ENCODE measurements at places on chromosomes 2 and 18.

- no peak for DNase-seq
These were observed 125.6 kb upstream of the DLX2 start for GRCh38 chr2:172228177-172228808.

DNA sequence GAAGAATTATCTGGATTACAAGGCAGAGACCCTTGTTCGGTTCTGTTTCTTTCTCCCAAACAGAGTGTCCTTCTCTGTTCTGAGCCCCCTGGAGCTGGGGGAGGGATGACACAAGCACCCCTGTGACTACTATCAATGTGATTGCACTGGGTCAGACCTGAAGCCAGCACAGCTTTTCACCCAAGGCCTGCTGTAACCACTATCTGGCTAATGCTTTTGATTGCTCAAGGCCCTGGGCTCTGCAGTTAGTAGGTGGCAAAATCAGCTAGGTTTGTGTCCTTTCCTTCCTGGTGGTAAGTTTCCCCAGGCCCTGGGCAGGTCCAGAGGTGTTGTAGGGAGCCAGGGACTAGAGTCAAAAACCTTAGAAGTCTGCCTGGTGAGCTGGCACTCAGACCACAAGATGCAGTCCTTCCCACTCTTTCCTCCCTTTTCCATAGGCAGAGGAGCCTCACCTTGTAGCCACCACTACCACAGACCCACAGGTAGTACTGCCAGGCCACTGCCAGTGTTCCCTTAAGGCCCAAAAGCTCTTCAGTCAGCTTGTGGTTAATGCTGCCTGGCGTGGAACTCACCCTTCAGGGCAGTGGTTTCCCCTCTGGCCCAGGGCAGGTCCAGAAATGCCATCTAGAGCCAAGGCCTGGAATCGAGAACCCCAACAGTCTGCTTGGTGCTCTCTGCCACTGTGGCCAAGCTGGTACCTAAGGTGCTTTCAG is 83.0 kb downstream of the FAM117B start:
- no peak for DNase-seq

DNA sequence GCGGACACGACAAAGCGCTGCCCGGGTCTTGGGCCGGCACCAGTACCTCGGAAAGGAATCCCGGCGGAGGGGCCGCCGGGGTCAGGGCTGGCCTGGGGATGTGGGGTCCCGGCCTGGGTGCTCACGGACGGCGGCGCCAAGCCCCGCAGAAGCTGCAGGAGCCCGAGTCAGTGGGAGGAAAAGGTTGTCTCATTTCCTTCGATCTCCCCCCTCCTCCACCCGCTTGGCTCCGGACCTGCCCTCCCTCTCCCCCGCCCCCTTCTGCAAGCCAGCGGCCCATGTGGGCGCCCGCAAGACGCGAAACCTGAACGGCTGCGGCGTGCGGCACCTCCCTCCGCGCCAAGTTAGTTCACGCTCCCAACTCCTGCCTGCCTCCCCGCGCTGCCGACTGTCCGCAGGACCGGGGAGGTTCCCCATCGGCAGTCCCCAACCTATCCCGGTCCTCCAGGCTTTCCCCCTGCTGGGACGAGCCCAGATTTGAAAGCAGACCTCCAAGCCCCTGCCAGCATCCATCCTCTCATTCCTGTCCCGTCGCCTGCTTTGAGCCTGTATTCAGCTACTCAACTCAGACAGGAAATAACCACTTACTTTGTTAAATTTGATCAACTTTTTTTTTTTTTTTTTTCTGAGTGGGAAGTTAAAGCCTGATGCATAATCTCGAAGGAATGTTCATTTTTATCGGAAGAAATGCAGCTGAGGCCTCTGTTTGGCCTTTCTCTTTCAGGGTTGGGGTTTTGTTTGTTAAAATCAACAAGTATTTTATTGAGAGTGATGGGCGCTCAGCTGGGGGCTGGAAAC is at the start of gene EVA1A:
Gene EVA1A, minus strand, starts transcription at position 172 of the 798 bp plus-strand sequence. CDS start 42,799 bp downstream, outside the sequence.
- peak; percentile 22 for DNase-seq

- DNase-seq, result no peak
These were observed 28.8 kb downstream of the SALL3 start for GRCh38 chr18:79008356-79008940.

GRCh38 chr18:48111587-48111986 is 181.1 kb upstream of the SMAD2 start:
- DNase-seq, result no peak

GRCh38 chr2:181526014-181526413 is 68.8 kb downstream of the ITGA4 start:
- DNase-seq, result no peak

DNA sequence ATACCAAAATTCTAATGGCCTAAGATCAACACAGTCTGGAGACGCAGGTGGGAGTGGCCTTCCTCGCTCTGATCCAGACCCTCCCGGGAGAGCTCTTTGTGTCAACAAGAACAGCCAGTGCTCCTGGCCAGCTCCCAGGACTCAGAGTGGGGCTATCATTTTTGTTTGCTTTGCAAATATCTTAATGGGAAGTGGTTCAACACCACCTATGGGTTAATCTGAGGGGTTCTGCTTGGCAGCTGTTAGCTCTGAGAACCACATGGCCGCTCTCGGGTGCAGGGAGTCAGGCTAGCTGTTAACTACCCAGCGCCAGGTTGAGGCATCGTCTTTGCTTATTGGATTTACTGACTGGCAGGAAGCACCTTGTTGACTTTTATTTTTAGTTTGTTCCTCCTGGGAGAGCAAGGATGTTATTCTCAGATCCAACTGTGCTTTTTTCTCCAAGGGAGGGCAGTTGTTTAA is 184.8 kb upstream of the SP5 start:
- DNase-seq, result no peak

- DNase-seq, result no peak
These were observed 25.5 kb downstream of the RBM44 start for GRCh38 chr2:237824085-237824484.

DNA sequence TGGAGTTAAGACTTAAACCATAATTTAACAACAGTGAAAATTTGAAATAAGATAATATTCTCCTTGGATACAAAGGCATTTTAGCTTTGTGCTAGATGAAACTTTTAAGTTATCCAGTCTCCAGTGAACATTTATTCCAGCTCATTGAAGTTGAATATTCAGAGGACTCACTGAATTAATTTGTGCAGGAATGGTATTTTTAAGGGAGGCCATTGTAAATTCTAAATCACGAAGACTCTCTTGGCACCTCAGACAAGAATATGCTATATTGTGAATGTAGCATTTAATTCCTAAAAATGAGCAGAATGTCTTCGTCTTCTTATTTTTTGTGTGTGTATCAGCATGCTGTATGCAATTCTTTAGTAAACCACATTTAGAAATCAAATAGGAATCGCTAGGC is 731.7 kb upstream of the RAB6C start:
- no peak for DNase-seq

DNA sequence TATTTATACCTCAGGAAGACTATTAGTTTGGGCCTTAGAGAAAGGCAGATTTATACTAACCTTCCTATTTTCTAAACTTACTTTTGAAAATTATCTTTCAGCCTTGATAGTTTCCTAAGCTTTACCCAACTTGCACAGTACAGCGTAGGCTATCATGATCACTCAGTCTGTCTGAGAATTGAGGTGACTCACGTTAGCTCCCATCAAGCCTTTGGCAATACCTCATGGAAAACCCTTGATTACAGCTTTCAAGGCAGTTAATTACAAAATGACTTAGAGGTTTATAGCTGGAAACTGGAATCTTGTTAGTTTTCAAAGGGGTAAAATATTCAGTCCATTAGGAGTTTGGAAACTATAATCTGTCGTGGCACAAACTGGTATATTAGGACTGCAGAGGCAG is 26.4 kb upstream of the ARMC9 start:
- no peak for DNase-seq

GRCh38 chr2:69624131-69624530 is 19.4 kb downstream of the AAK1 start:
- no peak for DNase-seq

DNA sequence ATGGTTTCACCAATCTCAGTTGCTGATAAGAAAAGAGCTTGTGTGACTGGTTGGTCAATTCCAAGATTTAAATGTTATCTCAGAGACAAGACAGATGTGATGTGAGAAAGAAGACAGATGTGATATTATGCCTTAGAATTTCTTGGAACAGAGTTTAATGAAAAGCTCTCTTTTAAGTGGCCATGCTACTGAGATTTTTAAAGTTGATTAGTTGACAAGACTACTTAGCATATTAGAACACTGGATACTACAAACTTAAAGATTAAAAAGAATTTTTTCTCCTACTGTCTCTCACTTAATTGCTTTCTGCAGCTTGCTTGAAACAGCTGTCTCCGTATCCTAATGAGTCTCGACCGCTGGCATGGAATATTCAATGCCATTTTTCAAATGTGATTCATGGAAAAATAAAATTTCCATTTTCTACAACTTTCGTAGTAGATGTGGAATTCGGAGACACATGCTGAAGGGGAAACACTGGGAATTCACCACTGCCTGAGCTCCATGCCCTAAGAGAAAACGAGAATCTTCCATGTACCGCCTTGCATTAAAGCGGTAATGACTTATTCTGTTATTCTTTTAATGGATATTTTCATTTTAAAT is 634.2 kb upstream of the SETBP1 start:
- DNase-seq, result no peak

GRCh38 chr2:216956820-216957493 is 97.1 kb upstream of the TNP1 start:
- DNase-seq, result no peak

- no peak for DNase-seq
These were observed 4.0 kb upstream of the TEX51 start for GRCh38 chr2:126894585-126895182.

DNA sequence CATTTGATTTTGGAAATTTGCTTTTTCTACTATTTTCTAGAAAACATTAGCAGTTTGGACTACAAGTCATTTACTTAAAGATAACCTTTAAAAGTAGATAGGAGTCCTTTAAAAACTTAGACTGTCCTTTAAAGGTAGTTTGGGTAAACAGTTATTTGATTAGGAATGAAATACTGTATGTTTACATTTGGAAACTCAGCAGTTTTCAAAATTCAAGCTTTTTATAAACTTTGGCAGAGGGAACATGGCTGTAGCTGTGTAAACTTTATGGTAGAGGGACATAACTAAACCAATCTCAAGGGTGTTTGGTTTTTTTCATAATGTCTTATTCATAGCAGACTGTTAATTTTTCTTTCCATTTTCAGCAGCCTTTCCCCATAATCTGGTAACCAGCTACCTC is 90.7 kb downstream of the SMCHD1 start:
- no peak for DNase-seq

DNA sequence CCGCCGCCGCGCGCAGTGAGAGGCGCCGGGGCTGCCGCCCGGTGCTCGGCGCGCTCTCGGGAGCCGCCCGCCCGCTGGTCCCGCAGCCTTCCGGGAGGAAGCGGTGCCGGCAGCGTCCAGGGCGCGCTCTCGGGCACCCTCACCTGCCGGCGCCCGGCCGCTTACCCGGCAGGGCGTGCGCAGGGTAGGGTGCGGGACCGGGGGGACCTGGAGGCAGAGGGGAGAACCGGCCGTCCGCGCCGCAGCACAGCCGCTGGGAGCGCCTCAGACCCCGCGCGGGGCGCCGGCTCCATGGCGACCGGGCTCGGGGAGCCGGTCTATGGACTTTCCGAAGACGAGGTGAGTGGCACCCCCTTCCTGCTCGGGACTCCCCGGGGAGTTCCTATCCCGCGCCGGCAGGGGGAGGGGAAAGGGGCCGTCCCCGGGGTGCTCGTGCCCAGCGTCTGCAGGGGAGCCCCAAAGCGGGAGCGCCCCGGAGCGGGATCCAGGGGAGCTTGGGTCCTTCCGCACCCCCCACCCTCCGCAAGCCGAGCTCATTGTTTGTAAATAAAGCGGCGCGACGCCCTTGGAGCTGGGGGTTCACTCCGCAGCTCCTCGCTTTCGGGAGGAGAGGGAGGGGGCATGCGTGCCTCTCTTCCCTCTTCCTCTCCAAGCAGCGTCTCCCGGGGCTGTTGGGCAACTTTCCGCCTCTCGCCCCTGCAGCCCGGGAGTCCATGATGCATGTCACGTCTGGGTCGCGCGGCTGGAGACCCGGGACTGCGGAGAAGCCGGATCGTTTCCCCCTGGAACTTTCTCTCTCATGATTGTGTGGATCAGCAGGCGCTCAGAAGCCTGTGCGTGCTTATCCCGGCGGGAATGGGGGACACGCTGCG is 580 bp downstream of the NEDD4L start:
- DNase-seq, result peak; percentile 50

- no peak for DNase-seq
These were observed 105.9 kb upstream of the AQP4 start for GRCh38 chr18:26971409-26971808.

DNA sequence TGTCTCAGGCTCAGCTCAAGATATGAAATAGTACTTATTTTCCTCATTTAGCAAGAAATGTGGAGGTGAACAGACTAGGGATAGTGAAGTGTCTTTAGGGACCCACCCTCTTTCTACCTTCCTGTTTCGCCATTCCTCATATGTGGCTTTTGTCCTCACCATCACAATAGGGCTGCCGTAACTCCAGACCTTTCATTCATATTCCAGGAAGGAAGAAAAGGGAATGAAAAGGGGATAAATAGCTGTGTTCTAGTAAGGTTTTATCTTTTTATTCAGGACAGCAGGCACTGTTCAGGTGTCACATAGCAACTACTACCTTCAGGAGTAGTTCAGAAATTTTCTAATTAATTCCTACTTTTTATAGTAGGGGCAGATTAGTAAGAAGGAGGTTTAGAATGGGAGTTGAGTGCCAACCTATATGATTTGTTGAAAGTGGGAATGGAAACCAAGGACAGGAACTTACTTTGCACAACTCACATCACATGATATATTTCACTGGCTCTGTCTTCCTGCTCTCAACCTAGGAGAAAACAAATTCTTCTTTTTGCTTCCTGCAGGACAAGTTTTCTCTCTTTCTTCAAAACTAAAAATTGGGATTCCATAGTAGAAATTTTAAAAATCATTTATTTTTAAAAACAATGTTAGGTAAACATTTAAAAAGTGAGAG is 36.0 kb upstream of the HDAC4 start:
- no peak for DNase-seq

DNA sequence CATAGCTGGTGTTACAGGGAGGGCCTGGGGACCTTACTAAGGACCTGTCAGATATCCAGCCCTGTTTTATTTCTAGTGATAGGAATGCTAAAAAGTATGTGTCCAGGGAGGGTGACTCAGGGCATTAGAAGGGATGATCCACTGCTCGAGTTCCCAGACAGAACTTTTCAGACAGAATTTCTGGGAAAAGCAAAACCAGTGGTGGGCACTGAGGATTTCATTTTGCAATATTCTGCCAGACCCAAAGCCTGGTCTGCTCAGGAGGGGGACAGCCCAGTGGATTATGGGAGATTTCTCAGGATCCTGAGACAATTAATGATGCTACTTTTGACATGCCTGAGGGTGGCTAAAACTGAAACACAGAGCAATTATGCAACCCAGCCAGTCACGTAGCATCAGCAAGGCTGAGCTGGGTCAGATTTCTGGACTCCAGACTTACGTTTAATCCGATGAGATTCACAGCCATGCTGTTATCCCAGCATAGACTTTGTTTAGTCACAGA is 4.7 kb upstream of the KCNE4 start:
- DNase-seq, result no peak

- no peak for DNase-seq
These were observed 4.2 kb upstream of the TRABD2A start for GRCh38 chr2:84885111-84885510.

Measured in stimulated activated CD4-positive, alpha-beta T cell treated with anti-CD3 and anti-CD28 coated beads, TNF-alpha, amount 100 ng/mL, for 24 hours (primary cell).